ENCODE measurements at places on chromosomes 16 and 17. TPM values are rescaled to one million over a fixed set of nuclear protein-coding genes. Genes with fewer than 3 reads are reported as not detected.
A peak's percentile ranks its signal among the peaks of the same experiment; 100 is the strongest.

The MYL11 gene
- total RNA-seq, result not detected

The SLC35G6 gene
- total RNA-seq, result not detected

The PDE6G gene
- total RNA-seq, result 0.98 TPM

The ARHGAP44 gene
- 3.5 TPM for total RNA-seq

DNA sequence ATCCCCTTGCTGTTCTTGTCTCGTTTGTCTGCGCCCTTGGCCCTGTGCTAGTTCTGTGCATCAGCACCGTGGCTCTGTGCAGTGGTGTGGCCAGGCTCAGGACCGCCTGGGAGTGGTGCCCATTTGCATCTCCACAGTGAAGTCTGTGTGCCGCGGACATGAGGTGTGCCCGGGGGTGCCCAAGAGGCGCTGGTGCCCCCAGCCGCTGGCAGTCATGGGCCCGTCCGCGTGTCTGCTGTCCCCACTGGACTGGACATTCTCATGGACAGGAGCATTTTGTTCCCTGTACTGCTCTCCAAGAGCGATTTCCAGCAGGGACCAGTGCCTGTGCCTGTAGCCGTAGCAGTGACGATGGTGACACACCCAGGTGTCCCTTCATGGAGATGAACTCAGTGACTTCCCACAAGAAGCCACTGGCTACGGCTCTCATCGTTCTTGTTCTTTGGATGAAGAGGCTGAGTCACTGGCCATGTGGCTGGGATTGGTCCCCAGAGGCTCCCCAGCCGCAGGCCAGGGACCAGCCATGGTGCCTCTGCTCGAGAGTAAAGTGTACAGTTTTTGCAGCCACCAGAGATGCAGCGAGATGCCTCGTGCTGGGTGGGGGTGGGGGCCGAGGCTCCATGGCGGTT lies 13.0 kb upstream of the MC1R start:
- peaks cover 10% of the 10 kb centered on the region for H3K4me1 ChIP-seq
- H3K36me3 ChIP-seq, result peaks cover 80% of the 10 kb centered on the region
- no peak overlapping the region for H3K4me3 ChIP-seq
- no peak overlapping the region for H3K27ac ChIP-seq

The MFAP4 gene
- total RNA-seq, result 127 TPM

GRCh38 chr16:75206749-75207451 lies at the start of gene CTRB2:
TSS of gene CTRB2 (minus strand) at chr16:75207161. CDS start at chr16:75207141, 20 bp downstream.
- H3K27ac ChIP-seq, result no peak within 1 kb of the TSS
- H3K27me3 ChIP-seq, result peaks cover 14% of the 10 kb centered on the region
- H3K4me3 ChIP-seq, result no peak within 1 kb of the TSS
- no peak for DNase-seq
- no peaks in the 10 kb centered on the region for H3K4me1 ChIP-seq

- no peak overlapping the region for H3K27ac ChIP-seq
- H3K36me3 ChIP-seq, result peaks cover 36% of the 10 kb centered on the region
- no peak for DNase-seq
- peaks cover 9% of the 10 kb centered on the region for H3K4me1 ChIP-seq
Measured at GRCh38 chr17:77496401-77496801, 355.6 kb downstream of the SEC14L1 start.

- DNase-seq, result no peak
- H3K27me3 ChIP-seq, result no peaks in the 10 kb centered on the region
- peaks cover 67% of the 10 kb centered on the region for H3K4me1 ChIP-seq
- no peak overlapping the region for H3K27ac ChIP-seq
- no peak overlapping the region for H3K4me3 ChIP-seq
- H3K36me3 ChIP-seq, result peaks cover 5% of the 10 kb centered on the region
Measured at GRCh38 chr16:9114112-9114511, 22.7 kb downstream of the HAPSTR1 start.

The SGCA gene
- 82.0 TPM for total RNA-seq

The INCA1 gene
- 4.6 TPM for total RNA-seq

DNA sequence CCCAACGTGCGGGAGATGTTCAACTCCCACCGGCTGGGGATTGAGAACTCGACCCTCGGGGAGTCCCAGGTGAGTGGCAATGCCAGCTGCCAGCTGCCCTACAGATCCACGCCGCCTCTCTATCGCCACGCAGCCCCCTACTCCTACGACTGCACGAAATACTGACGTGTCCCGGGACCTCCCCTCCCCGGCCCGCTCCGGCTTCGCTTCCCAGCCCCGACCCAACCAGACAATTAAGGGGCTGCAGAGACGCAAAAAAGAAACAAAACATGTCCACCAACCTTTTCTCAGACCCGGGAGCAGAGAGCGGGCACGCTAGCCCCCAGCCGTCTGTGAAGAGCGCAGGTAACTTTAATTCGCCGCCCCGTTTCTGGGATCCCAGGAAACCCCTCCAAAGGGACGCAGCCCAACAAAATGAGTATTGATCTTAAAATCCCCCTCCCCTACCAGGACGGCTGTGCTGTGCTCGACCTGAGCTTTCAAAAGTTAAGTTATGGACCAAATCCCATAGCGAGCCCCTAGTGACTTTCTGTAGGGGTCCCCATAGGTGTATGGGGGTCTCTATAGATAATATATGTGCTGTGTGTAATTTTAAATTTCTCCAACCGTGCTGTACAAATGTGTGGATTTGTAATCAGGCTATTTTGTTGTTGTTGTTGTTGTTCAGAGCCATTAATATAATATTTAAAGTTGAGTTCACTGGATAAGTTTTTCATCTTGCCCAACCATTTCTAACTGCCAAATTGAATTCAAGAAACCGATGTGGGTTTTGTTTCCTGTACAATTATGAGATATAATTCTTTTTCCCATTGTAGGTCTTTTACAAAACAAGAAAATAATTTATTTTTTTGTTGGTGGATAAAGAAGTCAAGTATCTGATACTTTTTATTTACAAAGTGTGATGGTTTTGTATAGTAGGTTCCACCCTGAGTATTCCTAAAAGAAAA lies 2.3 kb downstream of the FOXC2 start:
- H3K4me1 ChIP-seq, result peaks cover 22% of the 10 kb centered on the region
- DNase-seq, result no peak
- H3K4me3 ChIP-seq, result peak overlapping the region; percentile 47
- no peaks in the 10 kb centered on the region for H3K36me3 ChIP-seq

GRCh38 chr17:74288785-74289184 lies 14.8 kb downstream of the DNAI2 start:
- no peaks in the 10 kb centered on the region for H3K36me3 ChIP-seq
- H3K27ac ChIP-seq, result no peak overlapping the region
- no peaks in the 10 kb centered on the region for H3K27me3 ChIP-seq
- H3K4me3 ChIP-seq, result no peak overlapping the region
- peaks cover 5% of the 10 kb centered on the region for H3K4me1 ChIP-seq

DNA sequence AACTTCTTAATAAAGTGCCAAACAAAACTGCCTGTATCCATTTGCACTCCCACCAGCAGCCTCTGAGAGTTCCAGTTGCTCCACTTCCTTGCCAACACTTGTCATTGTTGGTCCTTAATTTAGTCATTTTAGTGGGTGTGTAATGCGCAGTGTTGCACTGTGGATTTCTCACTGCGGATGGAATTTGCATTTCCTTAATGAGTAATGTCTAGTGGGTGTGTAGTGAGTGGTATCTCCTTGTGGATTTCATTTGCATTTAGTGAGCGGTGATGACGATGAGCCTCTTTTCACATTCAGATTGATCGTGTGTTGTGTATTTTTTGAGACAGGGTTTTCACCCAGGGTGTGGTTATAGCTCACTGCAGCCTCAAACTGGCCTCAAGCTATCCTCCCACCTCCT lies 4.1 kb upstream of the MSLN start:
- no peak overlapping the region for H3K4me3 ChIP-seq
- H3K36me3 ChIP-seq, result no peaks in the 10 kb centered on the region
- H3K27ac ChIP-seq, result no peak overlapping the region
- no peaks in the 10 kb centered on the region for H3K4me1 ChIP-seq
- no peak for DNase-seq

DNA sequence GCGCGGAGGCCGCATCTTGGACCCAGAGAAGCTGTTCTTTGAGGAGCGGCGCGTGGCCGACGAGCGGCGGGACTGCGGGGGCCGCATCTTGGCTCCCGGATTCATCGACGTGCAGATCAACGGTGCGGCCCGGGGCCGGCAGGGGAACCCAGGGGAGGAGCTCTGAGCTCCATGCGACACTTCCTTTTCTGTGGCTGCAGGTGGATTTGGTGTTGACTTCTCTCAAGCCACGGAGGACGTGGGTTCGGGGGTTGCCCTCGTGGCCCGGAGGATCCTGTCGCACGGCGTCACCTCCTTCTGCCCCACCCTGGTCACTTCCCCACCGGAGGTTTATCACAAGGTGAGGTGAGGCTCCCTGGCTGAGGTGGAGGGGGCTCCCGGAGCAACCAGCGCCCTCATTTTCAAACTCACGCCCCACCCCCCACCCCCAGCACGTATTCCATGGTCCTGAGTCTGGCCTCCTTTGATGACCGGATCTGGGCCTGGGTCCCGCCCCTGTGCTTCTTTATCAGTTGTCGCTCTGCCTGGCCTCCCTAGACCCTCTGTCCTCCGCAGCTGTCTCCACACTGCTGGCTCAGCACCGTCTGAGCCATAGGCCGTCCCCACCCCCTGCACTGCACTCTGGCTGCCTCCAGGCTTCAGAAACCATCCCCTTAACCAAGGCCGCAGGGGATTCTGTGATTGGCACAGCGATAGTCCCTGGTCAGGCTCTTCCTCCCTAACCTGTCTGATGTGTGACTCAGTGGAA lies 787 bp downstream of the AMDHD2 start:
- peaks cover 53% of the 10 kb centered on the region for H3K4me1 ChIP-seq
- H3K4me3 ChIP-seq, result peak overlapping the region; percentile 65
- H3K36me3 ChIP-seq, result peaks cover 46% of the 10 kb centered on the region
- peak overlapping the region; percentile 100 for H3K27ac ChIP-seq
- H3K27me3 ChIP-seq, result no peaks in the 10 kb centered on the region

- H3K4me3 ChIP-seq, result no peak overlapping the region
- DNase-seq, result no peak
- H3K36me3 ChIP-seq, result peaks cover 14% of the 10 kb centered on the region
Measured at GRCh38 chr17:412211-413015, 59.8 kb upstream of the RPH3AL start.

DNA sequence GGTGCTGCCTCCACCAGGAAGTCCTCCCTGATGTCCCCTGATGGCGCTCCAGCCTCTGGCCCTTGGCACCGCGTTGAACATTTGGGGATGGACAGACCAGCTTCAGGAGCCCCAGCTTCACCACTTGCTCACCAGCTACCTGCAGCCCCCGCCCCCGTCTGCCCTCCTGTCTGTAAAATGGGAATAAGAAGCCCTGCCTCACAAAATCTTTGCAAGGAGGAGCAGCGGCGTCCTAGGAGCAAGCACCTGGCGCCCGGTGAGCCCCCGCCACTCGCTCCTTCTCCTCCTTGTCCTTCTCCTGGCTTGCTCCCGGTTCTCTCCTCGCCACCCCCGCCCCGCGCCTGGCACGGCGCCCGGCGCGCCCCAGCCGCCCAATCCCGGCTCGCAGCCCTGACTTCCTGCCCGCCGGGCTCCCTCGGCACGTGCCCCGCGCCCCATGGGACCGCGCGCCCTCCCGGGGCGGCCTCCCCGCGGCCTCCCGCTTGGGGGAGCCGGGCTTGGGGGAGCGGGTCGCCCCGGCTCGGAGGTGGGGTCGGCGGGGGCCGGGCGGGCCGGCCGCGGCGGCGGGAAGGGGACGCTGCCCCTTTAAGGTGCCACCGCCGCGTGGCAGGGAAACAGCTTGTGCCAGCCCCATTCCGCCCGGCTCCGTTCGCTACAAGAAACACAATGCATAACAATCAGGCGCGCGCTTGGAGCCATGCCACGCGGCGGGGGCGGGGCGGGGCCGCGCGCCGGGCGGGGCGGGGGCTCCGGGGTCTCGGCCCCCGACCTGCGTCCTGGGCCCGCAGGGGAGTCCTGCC lies 9.1 kb upstream of the PPP1R1B start:
- H3K4me3 ChIP-seq, result peak overlapping the region; percentile 70
- no peak for DNase-seq
- peak overlapping the region; percentile 67 for H3K27ac ChIP-seq
- no peaks in the 10 kb centered on the region for H3K36me3 ChIP-seq

DNA sequence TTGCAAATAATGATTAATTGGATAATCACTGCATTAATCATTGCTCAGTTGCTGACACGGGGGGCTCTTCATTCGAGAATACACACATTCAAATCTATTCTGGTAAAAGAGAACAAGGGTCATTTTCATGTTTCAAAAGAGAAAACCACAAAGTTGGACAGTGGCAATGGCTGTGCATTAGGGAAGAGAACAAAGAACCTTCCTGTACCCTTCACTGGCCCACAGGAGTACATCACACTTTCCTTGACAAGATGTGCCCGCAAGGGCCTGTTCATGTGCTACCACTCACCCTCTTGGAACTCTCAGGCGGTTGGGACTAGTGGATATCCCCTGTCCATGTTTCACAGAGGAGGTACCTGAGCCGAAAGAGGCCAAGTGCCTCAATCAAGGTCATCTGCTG lies 223.2 kb downstream of the ZFHX3 start:
- no peak overlapping the region for H3K4me3 ChIP-seq
- DNase-seq, result no peak
- H3K4me1 ChIP-seq, result no peaks in the 10 kb centered on the region
- no peaks in the 10 kb centered on the region for H3K27me3 ChIP-seq
- peaks cover 11% of the 10 kb centered on the region for H3K36me3 ChIP-seq
- H3K27ac ChIP-seq, result no peak overlapping the region

- H3K27me3 ChIP-seq, result peaks cover 5% of the 10 kb centered on the region
- H3K4me3 ChIP-seq, result peak overlapping the region; percentile 63
- no peak overlapping the region for H3K27ac ChIP-seq
- H3K4me1 ChIP-seq, result peaks cover 24% of the 10 kb centered on the region
Measured at GRCh38 chr17:76869496-76870376, 1.5 kb downstream of the MGAT5B start.

- no peak overlapping the region for H3K4me3 ChIP-seq
- no peak overlapping the region for H3K27ac ChIP-seq
Measured at GRCh38 chr17:65604070-65604469, 42.6 kb upstream of the AXIN2 start.

DNA sequence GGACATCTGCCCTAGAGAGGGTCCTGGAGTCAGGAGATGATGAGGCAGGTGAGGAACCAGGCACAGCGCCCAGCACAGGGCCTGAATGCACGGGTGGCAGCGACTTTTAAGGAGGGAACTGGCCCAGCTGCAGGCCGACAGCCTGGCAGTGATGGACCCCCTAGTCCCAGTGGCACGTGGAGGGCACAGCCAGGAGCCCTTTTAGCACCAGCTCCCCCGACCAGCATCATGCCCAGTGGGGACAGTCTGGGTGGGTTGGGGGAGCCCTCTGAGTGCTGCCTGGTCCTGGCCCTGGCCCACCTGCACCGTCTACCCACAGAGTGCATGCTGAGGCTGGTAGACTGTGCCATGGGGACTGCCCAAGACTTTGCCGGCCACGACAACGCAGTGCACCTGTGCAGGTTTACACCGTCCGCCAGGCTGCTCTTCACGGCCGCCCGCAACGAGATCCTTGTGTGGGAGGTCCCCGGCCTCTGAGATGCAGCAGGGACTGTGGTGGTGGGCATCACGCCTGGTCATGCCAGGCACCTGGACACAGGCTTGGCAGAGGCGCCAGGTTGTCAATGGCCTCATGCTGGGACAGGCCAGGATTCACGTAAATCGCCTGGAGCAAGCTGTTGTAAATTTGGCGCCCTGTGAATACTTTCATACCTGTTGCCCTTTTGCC lies 686 bp upstream of the RHOT2 start:
- peak overlapping the region; percentile 86 for H3K27ac ChIP-seq
- H3K4me3 ChIP-seq, result peak overlapping the region; percentile 99
- no peaks in the 10 kb centered on the region for H3K27me3 ChIP-seq

GRCh38 chr16:67733734-67734470 lies 14.8 kb upstream of the GFOD2 start:
- H3K36me3 ChIP-seq, result peaks cover 65% of the 10 kb centered on the region
- no peak overlapping the region for H3K27ac ChIP-seq
- no peaks in the 10 kb centered on the region for H3K4me1 ChIP-seq

- H3K27ac ChIP-seq, result no peak overlapping the region
- H3K4me1 ChIP-seq, result peaks cover 15% of the 10 kb centered on the region
- DNase-seq, result no peak
- H3K4me3 ChIP-seq, result no peak overlapping the region
Measured at GRCh38 chr17:56752263-56752836, 81.4 kb downstream of the C17orf67 start.

GRCh38 chr17:44389723-44390202 lies 314 bp upstream of the ITGA2B start:
- no peak for DNase-seq
- H3K27me3 ChIP-seq, result no peaks in the 10 kb centered on the region
- no peak overlapping the region for H3K4me3 ChIP-seq
- H3K27ac ChIP-seq, result no peak overlapping the region
- H3K4me1 ChIP-seq, result peaks cover 15% of the 10 kb centered on the region
